ENCODE measurements at places on chromosomes 13 and 19.

GRCh38 chr13:95956589-95957148 lies 96.5 kb downstream of the UGGT2 start:
- no peak for DNase-seq

GRCh38 chr19:32642771-32643170 lies 32.2 kb downstream of the ANKRD27 start:
- DNase-seq, result no peak

GRCh38 chr19:48477698-48478338 lies 8.6 kb downstream of the CYTH2 start:
- DNase-seq, result no peak

DNA sequence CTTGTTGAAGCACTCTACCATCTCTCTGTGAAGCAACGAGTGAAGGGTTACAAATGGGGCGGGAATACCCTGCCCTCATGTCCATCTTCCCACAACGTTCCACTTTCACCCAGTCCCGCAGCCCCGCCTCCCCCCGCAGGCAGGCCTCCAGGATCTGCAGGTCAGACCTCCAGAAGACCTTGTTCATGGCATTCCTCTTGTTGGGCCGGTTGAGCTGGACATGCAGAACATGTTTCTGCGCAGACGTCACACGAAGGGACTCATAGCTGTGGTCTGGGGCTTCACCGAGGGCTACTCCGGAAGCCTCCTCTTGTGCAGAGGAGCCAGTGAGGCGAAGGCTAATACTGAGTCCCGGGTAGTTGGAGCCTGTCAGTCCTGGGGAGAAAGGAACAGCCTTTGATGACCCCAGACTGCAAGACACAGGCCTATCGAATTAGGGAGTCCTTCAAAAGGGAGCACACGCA lies 420 bp downstream of the ECH1 start:
- no peak for DNase-seq

DNA sequence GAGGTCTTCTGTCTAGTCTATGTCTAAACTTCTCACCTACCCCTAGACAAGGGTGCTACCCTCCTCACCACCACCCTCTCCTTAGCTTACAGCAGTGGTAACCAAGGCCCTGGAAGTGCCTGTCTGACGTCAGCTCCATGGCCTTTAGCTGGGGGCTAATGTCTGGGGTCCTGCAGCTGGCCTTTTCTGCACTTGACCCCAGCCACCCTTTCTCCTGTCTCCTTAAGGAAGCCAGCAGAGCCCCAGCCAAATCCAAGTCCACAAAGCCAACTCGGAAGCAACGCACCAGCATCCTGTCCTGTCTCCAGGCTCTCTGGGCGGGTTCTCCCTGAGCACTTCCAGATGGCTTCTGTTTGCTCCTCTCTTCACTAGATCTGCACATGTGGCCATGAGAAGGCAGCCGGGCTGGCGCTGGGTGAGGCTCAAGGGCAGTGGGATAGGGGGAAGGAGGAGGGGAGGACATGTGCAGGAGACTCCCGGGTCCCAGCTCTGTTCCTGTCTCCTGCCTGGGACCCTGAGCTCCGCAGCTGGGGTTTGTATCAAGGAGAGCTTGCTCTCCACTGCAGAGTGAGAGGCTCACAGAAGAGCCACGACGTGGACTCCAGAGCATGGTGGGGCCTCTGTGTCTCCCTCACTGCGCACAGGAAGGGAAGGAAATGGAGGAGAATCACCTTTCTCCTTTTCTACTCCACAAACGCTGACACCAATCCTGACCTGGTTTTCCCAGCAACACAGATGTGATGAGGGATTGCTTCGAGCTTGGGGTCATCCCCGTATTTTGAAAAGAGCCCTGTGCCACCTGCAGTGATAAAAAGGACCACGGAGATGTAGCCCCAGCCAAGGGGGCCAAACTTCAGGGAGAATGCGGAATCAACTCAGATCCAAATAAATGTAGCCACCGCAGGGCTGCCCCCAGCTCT lies 204.2 kb downstream of the USP12 start:
- DNase-seq, result peak; percentile 96

GRCh38 chr13:99659866-99660554 lies 158.7 kb downstream of the TM9SF2 start:
- no peak for DNase-seq

- no peak for DNase-seq
Measured at GRCh38 chr19:6297202-6297601, 17.4 kb upstream of the MLLT1 start.

DNA sequence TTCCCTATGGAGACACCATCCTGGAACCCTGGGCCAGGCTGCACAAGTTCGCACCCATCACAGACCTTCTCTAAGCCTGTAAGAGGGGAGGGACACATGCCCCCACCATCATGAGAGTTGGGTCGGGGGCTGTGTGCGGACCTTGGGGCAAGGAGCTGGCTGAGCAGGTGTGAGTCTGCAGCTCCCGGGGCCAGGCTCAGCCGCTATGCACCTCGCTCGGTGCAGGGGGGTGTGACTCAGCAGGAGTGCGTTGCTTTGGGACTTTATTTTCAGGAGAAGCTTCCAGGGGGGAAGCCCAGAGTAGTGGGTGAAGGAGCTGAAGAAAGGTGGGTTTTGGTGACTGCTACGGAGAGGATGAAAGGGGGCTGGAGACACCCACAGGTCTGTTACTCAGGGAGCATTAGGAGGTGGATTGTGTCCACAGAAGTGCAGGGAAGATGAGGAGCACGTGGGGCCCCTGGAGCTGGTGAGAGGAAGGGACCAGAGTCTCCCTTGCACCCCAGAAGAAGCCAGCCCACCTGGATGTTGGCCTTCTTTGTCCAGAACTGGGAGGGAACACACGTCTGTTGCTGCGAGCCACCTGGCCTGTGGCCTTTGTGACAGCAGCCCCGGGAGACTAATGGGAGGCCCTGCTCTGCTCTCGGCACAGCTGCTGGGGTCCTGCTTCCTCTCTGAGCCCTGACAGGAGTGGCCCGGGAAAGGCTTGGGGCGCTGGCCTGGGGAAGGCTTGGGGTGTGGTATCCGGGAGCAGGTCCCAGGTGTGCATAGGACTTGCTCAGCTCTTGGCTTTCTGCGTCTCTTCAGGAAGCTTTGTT lies 162.6 kb downstream of the TEX29 start:
- DNase-seq, result no peak

- DNase-seq, result no peak
Measured at GRCh38 chr19:57637379-57637778, 4.4 kb downstream of the ZNF211 start.

DNA sequence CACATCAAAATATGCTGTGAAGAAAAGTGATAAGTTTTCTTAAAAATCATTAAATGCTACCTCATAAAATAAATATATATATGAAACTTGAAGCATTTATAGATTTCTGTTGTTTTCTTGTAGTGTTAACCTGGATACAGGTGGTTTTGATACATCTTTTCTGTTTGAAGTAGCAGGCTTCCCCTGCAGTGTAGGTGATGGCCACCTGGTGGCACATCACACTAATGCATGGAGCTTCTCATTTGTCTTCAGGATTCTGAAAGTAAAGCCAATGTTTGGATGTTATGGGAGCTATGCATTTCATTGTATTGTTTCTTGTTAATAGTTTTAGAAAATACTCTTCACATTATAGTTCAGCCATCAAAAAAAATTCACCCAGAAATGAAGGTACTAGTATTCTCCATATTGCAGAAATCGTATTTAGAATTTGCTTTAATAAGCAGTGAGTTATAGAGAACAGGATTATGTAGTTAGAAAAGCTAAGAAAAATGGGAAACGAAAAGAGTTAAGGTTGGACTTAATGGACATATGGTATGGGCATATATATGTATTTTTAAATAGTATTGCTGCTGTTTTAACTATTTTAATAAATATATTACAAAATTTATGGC lies 18.7 kb downstream of the GPR180 start:
- no peak for DNase-seq

GRCh38 chr19:44658069-44658733 lies 13.1 kb upstream of the CEACAM19 start:
- no peak for DNase-seq

- no peak for DNase-seq
Measured at GRCh38 chr19:16266586-16266942, 58.1 kb upstream of the KLF2 start.

DNA sequence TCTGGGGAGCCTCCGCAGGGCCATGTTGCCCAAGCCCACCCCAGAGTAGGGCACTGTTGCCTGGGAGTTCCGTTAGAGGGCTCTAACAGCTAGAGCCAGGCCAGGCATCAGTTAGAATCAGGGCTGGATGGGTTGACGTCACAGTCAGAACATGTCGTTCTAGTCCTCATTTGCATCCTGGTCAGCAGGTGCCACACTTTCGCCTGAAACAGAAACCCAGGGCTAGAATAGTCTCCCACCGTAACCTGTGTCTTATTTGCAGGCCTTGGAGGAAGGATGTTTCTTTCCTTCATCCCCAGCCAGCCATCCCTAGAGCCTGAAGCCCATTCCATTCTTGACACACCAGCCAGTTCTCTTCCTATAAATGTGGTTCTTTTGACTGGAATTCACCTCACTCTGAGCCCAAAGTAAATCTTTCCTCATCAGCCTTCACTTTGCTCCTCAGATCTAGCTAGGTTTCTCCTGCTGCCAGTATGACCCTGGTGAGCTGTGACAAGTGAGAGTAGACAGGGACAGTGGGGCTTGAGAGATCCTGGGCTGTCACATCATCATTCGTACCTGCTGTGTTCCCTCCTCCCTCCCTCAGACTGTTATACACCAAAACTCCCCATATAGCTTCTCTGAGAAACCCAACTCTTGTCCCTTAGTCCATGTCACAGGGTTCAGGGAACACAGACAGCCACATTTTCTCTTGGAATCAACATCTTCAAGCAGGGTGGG lies 12.2 kb upstream of the CCDC97 start:
- no peak for DNase-seq

DNA sequence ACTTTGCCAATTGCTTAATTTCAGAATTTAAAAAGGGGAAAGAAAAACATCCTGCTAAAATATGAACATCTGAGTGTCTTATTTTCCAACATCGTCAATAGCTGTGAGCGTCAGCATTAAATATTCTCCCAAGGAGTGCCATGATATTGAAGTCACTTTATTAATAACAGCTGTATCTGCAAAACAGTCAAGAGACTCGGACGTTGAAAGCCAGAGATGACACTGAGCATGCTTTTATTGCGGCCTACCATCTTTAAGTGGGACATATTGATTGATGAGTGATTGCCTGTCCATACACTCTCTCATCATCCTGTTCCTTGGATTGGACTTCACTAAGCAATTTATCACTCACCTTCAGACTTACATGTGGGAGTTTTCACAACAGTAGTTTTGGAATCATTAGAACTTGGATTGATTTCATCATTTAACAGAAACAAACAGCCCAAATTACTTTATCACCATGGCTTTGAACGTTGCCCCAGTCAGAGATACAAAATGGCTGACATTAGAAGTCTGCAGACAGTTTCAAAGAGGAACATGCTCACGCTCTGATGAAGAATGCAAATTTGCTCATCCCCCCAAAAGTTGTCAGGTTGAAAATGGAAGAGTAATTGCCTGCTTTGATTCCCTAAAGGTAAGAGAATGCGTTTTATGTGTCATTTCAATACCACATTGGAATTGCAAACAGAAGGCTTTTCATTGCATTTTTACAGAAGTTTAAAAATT lies 53.8 kb downstream of the MBNL2 start:
- no peak for DNase-seq

DNA sequence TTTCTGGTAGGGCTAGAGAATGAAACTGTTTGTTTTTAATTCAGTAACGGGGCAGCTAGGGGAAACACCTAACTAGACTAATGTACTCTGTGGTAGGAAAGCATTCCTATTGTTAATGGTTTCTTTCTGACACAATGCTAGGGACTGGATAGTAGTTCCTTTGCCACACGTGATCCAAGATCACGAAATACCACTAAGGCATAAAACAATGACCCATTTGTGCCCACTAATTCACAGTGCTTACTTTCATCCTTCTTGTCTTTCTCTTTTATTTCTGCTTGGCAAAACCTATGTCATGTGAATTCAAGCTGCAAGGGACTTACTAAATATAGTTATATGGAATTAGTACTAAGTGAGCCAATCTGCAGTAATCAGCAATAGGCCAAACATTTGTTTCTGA lies 834.1 kb upstream of the SLITRK6 start:
- no peak for DNase-seq

- DNase-seq, result no peak
Measured at GRCh38 chr13:31803311-31803710, 64.0 kb downstream of the RXFP2 start.

DNA sequence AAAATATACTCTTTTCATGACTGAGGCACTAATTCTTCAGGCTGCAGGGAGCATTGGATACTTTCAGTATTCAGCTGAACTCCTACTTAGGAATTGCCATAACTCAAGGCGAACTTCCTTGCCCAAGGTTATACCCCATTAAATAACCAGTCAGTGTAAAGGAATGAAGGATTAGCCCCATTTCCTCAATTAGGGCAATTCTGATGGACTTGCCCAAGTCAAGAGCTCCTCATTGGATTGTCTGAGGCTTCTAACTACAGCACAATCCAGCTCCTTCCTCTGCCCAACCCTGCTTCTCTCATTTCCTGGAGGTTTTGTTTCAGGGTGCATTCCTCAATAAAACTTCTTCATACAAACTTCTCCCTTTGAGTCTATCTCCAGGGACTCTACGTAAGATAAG lies 329.2 kb downstream of the LIG4 start:
- DNase-seq, result no peak

DNA sequence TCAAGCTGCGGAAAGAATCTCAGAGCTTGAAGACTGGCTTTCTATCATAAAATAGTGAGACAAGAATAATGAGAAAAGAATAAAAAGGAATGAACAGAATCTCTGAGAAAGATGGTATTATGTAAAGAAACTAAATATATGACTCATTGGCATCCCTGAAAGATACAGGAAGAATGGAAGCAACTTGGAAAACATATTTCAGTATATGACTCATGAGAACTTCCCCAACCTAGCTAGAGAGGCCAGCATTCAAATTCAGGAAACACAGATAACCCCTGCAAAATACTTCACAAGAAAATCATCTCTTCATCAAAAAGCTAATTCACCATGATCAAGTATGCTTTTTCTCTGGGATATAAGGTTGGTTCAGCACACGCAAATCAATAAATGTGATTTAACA lies 2318.0 kb downstream of the PCDH9 start:
- DNase-seq, result no peak

GRCh38 chr19:36719687-36720556 lies 32.5 kb downstream of the ZNF567 start:
- no peak for DNase-seq

- DNase-seq, result no peak
Measured at GRCh38 chr13:95494082-95494681, 58.3 kb upstream of the CLDN10 start.

DNA sequence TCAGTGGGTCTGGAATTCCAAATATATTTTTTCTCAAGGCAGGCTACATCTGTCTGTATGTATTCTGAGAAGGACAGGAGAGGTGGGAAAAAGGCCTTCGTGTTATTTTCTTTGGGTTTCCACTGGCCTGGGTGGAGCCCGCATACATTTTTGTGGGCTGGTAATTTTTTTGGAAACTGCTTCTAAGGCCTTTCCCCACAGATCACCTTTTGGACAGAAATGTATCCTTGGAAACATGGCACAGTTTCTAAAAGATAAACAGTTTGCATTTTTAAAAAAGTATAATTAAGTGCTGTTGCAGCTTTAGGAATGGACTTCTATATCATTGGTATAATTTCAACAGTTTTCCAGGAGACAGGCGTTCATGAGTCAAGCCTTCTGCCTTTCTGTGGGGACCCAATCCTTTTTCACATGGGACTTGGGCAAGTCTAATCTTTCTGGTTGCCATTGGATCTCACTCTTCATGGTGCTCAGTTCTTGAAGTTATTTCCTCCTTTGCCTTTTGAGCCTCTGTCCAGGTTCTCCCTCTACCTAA lies 8.9 kb downstream of the RFX2 start:
- DNase-seq, result no peak
